Esophagus mucosa (tissue), 1 donor: ENCODE measurements at places on chromosomes 13 and 19.
A peak's percentile ranks its signal among the peaks of the same experiment; 100 is the strongest.

DNA sequence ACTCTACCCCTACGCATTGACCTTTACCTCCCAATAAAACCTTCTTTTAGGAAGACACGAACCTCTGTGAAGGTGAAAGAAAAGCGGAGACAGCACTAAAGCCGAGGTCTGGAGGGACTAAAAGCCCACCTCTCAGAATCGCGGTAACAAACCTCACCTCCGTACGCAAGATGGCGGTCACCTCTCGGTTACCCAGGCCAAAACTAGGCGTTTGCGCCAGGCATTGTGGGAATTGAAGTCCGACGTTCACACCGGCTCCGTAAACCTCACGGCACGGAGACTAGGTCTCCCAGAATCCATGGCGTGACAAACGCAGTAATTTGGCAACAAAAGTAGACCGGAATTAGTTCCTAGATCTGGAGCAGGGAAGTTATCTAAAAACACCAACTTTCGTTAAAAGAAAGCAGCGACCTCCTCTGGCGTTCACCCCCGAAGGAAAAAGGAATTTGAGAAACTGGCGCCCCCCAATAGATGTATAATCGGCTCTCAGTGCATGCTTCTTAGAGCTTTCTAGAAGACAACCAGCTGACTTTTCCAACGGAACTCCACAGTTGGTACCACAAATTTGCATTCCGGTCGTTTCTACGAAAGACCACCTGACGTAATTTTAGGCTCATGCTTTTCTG is at the start of gene N4BP2L2:
Gene N4BP2L2 (minus strand): TSS at position 175 of the 626 bp plus-strand sequence. CDS start 1,768 bp downstream, outside the sequence.
- ATAC-seq = peak; percentile 99

DNA sequence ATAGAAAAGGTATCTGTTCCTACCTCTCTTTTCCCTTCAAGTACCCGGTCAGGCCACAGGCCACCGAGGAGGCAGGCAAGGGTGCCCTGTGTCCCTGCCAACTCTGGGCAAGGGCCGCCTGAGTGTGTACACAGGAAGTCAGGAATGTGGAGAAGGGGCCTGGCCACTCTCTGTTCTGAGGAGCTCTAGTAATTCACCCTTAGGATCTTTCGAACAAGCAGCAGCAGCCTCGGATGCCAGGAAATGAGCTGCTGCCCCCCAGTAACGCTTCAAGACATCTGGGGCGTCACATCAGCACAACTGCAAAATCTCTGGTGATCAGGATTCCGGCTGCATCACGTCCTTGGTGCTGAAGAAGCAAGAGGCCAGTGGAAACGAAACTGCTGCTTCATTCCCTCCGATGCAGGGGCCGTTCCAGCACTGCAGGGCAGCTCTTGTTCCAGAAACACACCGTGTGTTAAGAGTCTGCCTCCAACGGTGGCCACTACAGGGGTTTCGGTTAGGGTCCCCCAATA is 2.0 kb downstream of the RAB20 start:
- no peak for ATAC-seq

GRCh38 chr13:106047859-106048258 is 487.6 kb downstream of the EFNB2 start:
- no peak for ATAC-seq

DNA sequence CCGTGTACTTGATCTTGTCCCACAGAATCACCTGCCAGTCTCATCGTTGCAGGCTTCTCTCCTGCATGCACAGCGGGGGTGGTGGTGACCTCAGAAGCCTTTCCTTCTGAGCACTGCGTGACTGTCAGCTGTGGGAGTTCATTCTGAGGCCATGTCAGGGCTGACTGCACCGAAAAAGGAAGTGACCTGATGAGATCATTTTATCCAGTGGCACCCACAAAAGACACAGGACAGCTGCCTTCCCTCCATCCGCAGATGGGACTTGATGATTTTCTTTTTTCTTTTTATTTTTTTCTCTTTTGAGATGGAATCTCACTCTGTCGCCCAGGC is 89.7 kb downstream of the RAB20 start:
- peak; percentile 73 for ATAC-seq

DNA sequence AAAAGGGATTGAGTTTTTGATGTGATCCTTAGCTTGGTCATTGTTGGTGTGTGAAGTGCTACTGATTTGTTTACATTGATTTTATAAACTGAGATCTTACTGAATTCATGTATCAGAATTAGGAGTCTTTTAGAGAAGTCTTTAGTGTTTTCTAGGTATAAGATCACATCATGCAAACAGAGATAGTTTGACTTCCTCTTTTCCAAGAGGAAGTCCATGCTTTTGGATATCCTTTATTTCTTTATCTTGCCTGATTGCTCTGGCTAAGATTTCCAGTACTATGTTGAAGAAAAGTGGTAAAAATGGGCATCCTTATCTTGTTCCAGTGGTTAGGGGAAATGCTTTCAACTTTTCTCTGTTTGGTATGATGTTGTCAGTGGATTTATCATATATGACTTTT is 561.2 kb upstream of the SLITRK1 start:
- ATAC-seq = no peak

DNA sequence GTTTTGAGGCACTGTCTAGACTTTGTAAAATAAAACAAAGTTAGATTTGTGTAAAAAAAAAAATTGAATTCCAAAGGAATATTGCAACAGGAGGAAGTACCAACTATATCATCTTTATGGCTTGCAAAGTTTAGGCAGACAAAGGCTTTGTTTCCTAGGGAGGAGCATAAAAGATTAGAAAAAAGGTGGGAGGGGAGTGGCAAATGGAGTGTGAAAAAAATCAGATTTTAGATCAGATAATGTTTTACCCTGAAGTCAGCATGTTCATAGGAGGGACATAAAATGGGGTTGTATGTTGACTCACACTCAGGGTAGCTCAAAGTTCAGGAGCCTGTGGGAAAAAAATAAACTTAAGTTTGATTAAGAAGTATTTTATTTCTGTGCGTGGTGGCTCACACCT is 3.7 kb downstream of the ZNF85 start:
- ATAC-seq = no peak

DNA sequence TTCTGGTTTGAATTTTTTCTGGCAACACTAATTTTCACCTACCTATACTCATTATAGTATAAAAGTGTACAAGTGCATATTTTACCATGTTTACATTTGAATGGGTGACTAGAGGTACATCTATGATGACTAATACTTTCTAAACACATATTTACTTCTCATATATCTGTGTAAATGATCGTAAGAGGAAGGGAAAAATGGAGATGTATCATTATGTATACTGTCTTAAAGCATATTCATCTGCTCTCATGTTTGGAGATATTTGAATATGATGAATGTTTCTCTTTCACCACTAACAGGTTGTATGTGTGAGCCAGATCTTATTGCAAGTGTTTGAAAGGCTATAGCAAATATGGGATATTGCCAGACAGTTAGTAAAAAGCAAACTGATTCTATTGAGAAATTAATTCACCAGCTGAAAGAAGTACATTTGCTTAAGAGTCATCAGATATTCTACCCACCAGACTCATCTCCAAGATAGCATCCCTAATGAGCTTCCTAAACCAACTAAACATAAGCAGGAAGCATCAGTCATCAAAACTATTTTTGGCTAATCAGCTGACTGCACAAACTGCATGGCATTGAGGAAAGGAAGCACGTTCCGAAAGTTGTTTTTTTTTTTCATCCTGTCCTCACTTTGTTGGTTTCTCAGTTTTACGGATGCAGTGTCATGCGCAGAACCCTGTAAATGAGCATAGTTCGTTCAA is 738.2 kb downstream of the GPC5 start:
- ATAC-seq = no peak

GRCh38 chr19:1745589-1746031 is 7.7 kb upstream of the ONECUT3 start:
- no peak for ATAC-seq

DNA sequence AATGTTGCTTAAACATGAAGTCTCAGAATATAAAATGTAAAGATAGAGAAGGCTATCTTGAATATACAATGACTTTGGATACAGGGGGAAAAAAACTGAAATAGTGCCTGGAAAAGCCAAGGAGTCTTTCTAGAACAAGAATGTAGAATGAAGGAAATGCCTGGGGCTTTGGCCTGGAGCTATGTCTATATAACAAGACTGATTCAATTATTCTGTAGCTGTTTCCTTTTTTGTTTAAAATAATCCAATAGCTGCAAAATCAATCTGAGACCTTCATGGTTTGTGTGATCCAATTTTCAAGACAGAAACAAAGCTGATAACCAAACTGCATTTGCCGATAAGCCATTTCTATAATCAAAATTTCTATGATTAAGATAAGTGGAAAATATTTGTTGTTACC is 530.9 kb upstream of the NBEA start:
- no peak for ATAC-seq

- no peak for ATAC-seq
Measured at GRCh38 chr13:73397496-73398305, 338.9 kb downstream of the KLF5 start.

- ATAC-seq = peak; percentile 29
Measured at GRCh38 chr19:18397242-18398202, at the start of gene LRRC25. Gene LRRC25 (minus strand): TSS chr19:18397622. CDS start chr19:18396963, 659 bp downstream.

DNA sequence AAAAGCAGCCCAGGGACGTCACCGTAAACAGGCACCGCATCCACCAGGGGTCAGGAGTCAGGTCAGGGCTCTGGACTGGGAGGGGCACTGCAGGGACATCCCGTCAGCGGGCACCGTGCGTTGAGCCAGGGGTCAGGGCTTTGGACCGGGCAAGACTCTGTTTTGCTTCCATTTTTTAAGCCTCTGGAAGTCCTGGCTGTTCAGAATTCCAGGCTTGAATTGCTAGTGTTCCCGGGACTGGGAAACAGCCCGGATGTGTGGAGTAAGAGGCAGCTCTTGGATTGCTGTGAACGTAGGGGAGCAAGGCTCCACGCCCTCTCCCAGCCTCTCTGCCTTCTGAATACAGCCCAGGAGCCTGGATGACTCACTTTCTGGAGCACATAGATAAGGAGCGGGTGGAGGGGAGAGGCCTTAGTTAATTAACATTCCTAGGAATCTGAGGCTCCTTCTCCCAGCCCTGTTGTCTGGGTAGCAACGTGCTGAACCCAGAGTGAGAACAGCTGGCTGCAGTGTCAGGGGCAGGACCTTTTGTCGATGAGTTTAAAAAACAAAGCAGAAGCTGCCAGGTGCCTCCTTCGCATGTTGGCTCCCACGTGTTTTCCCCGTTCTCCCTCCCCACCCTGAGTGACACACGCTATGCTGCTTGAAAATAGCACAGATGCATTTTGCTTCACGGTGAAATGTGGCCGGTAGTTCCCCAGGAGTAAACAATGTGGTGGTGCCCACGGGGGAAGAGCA is 21.9 kb downstream of the ATP11A start:
- peak; percentile 93 for ATAC-seq

DNA sequence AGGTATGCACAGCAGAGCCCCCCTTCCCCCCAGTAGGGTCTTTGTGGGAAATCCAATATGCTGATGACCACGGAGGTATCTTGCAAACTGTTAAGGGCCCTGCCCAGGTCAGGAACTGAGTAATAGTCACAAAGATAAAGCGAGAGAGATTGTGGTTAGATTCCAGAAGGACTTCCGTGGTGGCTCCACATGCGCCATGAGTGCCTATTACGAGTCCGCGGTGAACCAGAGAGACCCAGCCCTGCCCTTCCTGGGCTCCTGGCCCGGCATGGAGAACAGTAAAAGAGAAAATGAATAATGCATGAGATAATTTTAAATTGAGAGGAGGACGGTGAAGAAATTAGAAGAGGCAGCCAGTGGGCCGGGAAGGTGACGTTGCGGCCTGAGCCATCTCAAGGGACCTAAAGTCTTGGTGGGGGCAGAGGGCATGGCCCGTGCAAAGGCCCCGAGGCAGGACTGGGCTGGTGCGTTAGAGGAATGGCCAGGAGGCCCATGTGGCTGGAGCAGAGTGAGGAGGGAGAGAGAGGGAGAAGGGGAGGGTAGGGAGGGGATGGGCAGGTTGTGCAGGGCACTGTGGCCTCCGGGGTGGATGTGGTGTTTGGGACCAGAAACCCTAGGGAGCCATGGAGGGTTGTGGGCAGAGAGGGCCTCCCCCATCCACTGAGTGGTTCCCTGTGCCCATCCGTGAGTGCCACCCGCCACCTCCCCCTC is 46.6 kb upstream of the NFIC start:
- ATAC-seq = no peak

GRCh38 chr19:43524922-43525835 is 1.8 kb downstream of the ETHE1 start:
- peak; percentile 73 for ATAC-seq

DNA sequence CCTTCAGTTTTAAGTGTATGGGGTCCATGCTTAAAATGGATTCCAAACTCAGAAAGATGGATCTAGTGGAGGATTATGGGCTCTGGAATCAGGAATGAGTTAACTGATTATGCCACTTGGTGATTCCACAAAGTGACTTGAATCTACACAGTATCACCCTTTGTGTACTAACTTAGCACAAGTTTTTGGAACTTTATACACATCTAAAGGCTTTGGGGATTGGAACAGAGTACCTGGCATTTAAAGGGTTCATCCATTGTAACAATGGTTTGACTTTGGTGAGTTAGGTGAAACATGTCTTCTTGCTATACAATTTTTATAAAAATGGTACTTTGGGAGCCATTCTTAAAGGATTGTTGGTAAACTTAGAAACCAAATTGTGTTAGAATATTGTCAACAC is 1.1 kb downstream of the RPL21 start:
- ATAC-seq = no peak

- no peak for ATAC-seq
Measured at GRCh38 chr19:10379880-10380312, 476 bp downstream of the TYK2 start.
